Panc1 (cell line): ENCODE measurements at places on chromosomes 2 and 18.

- DNase-seq: no peak
Observed at GRCh38 chr2:152718909-152719645, 657 bp downstream of the ARL6IP6 start.

GRCh38 chr2:224038830-224039079 is 331 bp downstream of the SERPINE2 start:
- DNase-seq: no peak

DNA sequence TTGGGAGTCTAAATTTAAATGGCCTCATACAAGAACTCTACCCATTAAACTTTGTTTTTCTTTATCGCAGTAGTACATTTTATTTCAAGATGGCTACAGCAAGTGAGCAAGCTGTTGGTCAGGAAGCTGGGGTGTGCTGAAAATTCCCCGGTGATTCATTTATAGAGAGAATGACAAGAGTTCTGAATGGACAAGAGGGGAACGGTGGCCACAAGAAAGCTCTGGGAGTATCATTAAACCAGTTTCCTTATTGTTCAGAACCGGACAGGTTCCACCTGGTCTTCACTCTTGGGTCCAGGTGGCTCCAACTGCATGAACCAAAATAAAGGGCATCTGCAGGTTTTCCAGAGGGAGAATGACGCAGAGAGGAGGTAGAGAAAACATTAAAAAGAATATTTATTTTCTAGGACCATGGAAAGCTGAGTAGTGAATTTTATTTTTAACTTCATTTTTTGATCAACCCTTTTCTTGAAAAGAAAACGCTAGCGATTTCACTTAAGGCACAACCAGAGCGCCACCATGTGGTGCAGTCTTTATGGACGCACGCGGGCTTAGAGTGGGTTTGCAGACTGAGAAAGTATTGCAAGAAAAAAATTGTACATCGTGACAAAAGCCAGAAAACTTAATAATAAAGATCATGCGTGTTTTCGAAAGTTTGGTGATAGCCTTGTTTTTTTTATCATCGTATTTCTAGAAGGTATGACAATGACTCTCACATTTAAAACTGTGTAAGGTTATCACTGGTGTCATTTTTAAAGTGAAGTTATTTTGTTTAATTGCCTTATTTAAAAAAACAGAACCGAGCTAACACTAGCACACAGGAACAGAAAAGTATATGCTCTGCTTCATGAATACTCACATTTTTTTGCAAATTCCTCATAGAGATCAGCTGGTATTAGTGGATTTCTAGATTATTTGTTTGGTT is 97.9 kb upstream of the NOL4 start:
- DNase-seq: peak; percentile 17

DNA sequence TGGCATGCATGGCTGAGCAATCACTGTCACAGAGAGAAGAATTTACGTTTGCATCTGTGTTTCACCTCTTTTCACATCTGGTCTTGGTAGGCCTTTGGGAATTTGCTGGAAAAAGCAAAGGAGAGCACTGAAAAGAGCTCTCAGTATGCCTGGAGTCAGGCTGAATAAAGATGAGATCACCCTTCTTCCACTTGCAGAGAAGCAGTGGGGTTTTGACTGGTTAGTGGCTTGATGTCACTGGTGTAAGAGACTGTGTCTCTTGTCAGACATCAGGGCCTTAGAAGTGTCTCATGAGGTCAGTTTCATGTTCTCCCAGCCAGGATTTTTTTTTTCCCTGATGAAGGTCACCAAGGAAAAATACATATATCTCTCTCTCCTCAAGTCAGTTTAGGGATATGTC is 353.8 kb downstream of the INSIG2 start:
- DNase-seq: no peak

GRCh38 chr2:44107086-44107740 is 61.5 kb upstream of the PPM1B start:
- DNase-seq: no peak

- no peak for DNase-seq
Observed at GRCh38 chr2:86753606-86754005, 33.5 kb downstream of the RMND5A start.

DNA sequence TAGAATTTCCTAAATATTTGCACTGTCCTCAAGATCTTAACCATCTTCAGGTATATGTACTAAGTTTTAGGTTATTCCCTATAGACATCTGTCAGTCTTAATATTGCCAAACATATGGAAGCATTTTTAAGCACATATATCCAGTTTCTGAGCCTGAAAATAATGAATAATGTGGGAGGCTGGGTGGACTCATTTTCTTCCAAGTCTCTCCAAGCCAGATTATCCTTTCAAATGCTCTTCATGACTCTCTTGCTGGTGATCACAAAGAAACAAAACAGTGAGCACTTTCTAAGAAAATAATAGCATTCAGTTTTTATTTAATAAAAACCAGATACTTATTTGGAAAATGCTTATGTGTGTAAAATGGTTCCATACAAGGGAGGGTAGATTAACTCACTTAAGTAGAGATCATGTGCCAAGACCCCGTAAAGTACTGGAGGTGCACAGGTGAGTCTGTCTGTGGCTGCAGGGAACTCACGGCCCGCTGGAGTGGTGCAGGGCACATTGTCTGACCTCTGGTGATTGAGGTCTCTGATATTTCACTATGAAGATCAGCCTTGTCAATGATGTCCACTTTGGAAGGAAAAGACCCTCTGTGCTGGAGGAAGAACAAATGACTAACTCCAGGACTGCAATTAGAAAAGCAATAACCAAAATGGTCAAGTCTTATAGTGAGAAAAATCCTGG is 161.6 kb downstream of the TMEM18 start:
- DNase-seq: no peak

GRCh38 chr18:34661464-34662087 is 48.5 kb upstream of the DTNA start:
- peak; percentile 41 for DNase-seq
